ENCODE measurements at places on chromosomes 7 and 10.

DNA sequence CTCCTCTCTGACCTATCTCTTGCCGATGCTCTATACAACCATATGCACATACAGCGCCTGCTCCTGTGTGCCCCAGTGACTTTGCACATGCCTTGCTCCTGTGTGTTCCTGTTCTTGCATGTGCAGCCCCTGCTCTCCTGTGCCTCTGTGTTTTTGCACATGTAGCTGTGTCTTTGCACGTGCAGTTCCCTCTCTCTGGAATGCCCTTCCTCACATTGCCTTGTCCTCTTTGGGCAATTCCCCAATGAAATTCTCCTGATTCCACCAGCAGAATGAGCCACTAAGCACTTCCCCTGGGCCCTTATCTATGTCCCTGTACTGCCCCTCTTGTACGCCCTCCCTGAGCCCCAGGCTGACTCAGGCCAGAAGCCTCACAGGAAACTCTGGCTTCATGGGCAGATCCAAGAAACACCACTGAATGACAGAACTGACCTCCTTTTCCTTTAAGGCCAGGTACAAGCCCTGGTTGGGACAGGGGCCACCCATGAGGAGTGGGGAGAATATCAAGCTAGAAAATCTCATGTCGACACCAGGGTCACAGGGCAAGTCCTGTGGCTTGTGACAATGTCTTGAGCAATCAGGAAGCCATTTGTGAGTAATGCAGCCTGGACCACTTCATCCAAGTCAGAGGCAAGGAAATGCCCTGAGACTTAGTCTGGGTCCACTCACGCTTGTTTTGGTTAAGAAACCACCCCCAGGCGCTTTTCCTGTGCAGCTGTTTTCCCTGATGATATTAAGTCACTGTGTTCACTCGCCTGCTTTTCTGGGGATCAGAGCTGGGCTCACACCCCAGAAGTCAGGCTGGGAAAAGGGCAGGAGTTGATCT lies 1.9 kb upstream of the ARHGAP22 start:
- no peak for DNase-seq

- DNase-seq = no peak
Measured at GRCh38 chr10:75240329-75241076, 4.7 kb upstream of the COMTD1 start.

DNA sequence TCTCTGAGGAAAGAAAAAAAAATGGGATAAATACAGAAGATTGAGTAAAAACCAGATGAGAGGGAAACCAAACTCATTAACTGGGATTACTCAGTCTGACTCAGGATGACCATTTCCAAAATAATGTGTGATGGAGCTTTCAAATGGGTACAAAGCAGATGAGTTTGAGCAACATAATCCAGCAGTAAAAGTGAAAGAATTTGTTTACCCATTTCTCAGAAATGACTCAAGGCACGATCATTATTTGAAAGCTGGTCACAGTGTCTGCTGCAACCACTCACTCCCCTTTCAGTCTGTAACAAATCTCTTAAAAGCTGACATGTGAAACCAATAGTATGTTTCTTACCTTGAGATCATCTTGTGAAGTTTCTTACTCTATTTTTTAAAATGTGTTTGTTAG lies 104.7 kb upstream of the KLF14 start:
- DNase-seq = no peak

GRCh38 chr7:99232082-99232770 lies 24.3 kb upstream of the KPNA7 start:
- DNase-seq = no peak

DNA sequence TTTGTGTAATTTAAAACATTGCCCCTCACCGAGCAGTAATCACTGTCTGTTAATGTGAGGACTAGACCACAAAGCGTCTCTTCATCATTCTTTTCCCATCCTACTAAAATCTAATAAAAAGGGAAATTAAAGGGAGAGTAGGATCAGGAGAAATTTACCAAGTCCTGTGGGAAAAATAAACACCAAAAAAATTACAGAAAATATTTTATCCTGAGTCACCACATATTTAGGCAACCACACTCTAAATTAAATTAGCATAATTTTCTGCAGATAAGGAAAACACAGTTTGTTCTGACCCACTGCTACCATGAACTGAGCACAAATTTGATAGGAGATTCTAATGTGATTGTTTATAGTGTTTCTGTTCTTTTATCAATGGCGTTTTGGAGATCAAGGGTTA lies 49.3 kb downstream of the CCDC6 start:
- DNase-seq = no peak

DNA sequence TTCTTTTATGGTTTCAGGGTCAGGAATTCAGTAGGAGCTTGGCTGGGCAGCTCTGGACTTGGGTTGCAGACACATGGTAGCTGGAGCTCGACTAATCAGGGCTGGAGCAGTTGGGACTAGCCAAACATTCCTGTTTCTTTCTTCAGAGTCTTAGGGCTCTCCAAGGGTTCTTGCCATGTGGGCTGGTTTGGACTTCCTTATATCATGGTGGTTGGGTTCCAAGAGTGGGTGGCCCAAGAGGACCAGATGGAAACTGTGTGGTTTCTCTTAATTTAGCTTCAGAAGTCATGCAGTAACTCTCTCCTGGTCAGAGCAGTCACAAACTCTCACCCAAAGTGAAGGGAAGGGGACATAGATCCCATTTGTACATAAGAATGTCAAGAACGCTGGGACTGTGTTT lies 270.1 kb upstream of the FZD1 start:
- DNase-seq = no peak

DNA sequence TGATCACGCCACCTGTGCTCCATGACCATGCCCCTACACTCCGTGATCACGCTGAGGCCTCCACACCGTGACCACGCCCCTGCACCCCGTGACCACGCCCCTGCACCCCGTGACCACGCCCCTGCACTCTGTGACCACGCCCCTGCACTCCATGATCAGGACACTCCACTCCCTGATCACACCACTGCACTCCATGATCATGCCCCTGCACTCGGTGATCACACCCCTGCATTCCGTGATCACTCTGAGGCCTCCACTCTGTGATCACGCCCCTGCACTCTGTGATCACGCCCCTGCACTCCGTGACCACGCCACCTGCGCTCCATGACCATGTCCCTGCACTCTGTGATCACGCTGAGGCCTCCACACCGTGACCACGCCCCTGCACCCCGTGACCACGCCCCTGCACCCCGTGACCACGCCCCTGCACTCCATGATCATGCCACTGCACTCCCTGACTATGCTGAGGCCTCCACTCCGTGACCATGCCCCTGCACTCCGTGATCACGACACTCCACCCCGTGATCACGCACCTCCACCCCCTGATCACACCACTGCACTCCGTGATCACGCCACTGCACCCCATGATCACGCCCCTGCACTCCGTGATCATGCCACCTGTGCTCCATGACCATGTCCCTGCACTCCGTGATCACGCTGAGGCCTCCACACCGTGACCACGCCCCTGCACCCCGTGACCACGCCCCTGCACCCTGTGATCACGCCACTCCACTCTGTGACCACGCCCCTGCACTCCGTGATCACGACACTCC lies 27.7 kb downstream of the STK32C start:
- no peak for DNase-seq

DNA sequence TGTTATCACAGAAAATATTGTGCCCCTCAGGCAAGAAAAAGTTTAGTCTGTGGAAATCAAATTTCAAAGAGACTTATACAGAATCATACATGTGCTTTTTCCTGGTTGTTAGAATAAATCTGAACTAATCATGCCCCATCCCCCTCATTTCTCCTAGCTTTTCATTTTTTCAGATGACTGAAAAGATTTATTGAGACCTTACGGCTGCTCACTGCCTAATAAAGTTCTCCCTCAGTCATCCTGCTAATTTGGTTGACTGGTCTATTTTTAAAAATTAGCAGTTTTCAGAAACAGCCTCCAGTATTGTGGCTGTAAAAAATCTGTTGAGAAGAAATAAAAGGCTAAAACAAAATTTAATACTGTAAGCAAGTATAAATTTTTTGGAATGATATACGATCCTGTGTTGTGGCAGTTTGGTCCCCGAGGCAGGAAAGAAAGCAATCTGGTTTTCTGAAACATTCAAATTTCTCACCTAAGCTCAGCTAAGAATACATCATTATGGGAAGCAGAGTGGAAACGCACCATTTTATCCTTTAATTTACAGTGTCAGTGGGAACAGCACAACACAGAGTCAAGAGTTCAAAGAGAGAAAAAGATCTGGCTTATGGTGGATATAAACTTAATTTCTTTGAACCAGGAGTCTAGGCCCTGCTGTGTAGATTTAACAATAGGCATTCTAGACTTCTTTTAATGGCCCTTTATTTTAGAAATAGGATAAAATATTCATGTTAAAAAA lies 144.4 kb downstream of the KCND2 start:
- no peak for DNase-seq

GRCh38 chr10:99297033-99297432 lies 32.1 kb upstream of the CNNM1 start:
- DNase-seq = no peak

All from T-helper 9 cell (primary cell).